ENCODE measurements at places on chromosomes 5 and 9.
A peak's percentile ranks its signal among the peaks of the same experiment; 100 is the strongest.

- DNase-seq: no peak
These were observed 26.0 kb upstream of the FCN2 start for GRCh38 chr9:134854541-134854981.

DNA sequence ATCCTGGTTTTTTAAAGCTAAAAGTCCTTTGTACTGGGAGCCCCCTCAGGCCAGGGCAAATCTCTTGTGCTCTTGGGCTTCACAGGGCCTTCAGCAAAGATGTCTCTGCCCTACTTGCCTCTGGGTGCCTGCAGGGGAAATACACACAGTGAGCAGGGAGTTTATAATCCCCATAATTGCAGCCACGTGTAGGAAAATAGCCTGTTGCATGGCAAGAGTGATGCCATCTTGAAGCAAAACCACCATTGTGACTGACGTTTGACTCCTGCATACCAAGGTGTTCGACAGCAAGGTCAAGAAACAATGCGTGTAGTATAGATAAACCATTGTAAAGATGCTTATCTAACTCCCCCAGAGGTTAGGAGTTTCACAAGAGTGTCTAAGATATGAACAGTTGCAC lies 11.4 kb upstream of the IL3 start:
- no peak for DNase-seq

GRCh38 chr9:131744720-131745201 lies 4.9 kb upstream of the RAPGEF1 start:
- DNase-seq: no peak

DNA sequence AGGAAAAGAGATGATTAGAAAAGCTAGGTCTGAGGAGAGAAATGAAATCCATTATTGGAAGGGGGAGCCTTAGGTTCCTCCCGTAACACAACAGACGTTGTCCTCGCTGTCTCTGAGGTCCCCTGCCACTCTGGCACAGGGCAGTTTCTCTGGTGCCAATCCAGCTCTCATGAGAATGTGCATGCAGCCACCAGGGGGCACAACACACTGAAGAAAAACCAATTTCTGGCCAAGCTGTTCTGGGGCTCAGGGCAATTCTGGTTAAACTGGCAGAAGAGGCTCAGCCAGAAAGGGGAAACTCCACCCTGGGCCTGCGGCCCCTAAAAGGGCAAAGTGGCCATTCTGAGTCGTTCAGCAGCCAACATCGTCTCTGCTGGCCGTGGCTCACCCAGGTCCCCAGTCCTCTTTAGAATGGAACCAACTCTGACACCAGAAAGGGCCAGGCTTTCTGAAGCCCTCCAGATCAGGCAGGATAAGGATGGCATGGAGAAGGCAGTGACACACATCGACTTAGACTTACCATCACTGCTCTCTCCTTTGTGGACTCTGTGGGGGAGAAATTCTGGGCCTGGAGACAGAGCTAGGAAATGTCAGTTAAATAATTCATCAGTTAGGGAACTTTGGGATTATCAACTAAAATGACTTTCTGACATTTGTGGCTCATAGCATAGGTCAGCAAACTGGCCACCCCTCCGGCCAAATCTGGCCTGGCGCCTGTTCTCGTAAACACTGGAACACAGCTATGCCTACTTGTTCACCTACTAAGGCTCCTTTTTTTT lies 58.5 kb upstream of the GOLPH3 start:
- DNase-seq: peak; percentile 92

DNA sequence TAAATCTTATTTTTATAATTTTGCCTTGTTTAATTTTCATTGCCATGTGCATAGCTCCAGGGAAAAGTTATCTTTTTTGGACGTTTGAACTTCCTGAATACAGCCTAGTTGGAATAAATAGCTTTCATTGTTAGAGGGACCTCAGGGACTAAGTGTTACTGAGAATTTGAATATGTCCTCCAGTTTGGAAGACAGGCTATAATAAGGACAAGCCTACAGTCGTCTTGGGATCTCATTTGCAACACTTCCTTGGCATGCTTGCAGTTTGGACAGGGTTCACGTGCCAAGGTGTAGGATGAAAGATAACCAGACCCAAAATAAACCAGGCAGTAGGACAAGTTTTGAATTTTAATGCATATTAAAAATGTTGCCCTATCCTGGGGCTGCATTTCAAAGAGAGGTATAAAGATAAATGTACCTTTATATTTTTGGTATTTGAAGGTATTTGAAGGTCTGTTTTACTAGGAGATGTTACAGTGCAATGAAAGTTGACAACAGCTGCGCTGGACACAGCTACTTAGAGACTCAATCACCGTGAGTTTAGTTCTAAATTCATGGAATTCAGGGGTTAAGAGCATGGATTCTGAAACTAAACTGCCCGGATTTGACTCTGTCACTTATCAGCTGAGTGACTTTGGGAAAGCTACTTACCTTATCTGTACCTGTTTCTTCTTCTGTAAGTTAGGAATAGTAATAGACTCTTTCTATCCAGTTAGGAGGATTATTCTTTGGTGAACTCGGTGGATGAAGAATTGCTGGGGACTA lies 134.1 kb downstream of the ACTBL2 start:
- no peak for DNase-seq

All from posterior cingulate gyrus (tissue), 11 donors.